NCI-H1417 treated with DMSO at 0.1 percent for 48 hours (cell line): ENCODE measurements at places on chromosomes 1 and 21.

GRCh38 chr1:67766141-67766978, 66.9 kb downstream of the GNG12 start:
- DNase-seq = peak; percentile 6

- no peak for DNase-seq
These were observed 277.1 kb upstream of the NCAM2 start for GRCh38 chr21:20721151-20721550.

- DNase-seq = peak; percentile 66
These were observed 54.1 kb downstream of the TOMM20 start for GRCh38 chr1:235074523-235075047.

- no peak for DNase-seq
These were observed 372.8 kb downstream of the PTBP2 start for GRCh38 chr1:97094247-97094972.

GRCh38 chr21:16837321-16837720, 675.5 kb upstream of the CXADR start:
- DNase-seq = no peak

DNA sequence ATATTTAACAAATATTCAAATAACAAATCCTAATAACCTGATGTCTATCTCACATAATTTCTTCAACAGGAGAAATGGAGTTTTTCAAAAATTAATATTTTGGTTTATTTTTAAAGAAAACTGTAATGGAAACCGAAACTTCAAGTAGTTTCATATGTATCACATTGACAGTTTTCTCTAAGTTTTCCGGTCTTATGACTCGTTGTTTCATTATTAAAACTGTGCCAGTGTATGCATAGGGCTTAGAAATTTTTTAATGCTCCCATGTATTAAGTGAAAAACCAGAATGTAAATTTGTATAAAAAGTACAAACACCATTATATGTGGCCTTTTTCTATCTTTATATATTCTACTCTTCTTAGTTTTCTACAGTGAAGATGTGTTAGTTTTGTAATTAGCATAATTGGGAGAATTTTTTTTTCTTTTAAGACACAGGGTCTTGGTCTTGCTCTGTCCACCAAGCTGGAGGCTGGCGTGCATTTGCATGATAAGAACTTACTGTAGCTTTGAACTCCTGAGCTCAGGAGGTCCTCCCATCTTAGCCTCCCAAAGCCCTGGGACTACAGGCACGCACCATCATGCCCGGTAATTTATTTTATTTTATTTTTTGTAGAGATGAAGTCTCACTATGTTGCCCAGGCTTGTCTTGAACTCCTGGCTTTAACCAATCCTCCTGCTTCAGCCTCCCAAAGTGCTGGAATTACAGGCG, 43.9 kb upstream of the SAMSN1 start:
- DNase-seq = no peak

DNA sequence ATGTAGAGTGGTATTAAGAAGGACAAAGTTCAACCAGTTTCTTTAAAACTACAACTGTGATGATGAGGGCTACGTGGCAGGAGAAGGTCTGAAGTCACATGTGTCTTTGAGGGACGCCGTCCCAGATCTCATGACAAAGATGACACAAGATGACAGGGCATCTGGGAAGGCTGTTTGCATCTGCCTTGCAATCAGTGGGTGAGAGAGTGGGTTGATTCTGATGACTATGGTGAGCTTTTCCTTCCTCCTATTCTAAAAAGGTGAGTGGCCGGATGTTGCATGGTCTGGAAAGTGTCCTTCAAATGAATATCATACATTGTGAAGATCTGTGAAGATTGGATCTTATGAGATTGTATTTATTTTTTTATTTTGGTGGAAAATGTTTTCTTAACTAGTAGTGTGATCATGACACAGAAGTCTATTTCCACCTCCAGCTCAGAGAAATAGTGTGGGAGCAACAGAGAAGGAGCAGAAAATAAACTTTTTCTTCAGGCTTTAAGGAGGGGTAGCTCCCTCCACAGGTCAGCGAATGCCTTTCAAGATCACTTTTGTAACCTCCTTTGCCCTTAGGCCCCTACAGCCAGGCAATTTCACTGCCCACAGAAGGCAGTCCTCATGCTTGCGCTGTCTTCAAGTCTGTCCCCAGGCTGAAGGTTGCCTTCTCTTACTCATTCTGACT, 76.0 kb upstream of the ATF3 start:
- no peak for DNase-seq

DNA sequence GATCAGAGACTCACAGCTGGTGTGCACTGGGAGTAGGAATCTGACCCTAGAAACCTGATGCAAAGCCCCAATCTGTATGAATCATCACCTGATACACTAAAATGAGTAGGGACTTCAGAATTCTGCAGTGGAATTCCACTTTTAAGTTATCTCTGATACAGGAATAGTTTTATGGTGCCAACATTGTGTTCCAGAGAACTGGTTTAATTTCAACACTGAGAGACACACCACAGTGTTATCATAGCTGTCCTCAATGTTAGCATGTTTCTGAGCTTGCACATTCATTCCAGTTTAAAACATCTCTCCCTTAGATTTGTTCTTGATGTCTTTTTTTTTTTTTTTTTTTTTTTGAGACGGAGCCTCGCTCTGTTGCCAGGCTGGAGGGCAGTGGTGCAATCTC, 7.1 kb downstream of the UTS2 start:
- no peak for DNase-seq

GRCh38 chr1:113984710-113985109, 5.4 kb downstream of the OLFML3 start:
- DNase-seq = no peak

DNA sequence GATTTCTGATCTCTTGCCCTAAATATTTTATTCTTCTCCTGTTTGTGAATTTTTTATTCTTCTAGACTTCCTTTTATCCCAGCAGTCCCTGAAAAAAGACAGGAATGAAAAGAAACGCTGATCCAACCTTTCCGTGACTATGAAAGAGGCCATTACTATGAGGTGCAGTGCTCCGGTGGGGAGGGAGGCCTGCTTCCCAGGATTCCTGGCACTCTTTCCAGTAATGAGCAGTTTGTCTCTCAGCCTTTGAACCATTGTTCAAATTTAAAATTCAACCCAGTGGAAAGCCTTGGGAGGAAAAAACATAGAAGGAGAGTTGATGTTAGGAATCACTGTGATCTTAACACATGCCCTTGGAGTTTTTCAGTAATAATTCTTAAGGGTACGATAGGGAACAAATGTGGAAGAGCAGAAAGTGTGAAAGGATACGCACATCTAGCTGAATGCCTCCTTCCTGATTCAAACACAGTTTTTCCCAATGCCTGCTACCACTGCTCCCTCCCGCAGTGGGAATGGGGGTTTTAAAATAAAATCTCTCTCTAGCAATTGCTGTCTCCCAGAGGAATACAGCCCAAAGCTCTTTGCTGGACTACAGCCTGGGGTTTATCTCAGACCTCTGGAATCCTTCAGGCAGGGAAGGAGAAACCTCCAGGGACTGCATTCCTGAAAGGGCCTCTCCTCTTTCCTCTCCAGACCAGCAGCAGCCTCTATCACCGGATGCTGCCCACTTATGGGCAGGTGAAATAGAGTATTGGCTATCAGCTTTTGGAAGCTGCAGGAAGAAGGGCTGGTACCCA, 6.1 kb downstream of the IER5 start:
- DNase-seq = no peak
